Stimulated activated CD4-positive, alpha-beta T cell treated with anti-CD3 and anti-CD28 coated beads, Interleukin-1b, Interleukin-23, amount 100 ng/mL, for 1 hour (primary cell): ENCODE measurements at places on chromosomes 16 and 17.

DNA sequence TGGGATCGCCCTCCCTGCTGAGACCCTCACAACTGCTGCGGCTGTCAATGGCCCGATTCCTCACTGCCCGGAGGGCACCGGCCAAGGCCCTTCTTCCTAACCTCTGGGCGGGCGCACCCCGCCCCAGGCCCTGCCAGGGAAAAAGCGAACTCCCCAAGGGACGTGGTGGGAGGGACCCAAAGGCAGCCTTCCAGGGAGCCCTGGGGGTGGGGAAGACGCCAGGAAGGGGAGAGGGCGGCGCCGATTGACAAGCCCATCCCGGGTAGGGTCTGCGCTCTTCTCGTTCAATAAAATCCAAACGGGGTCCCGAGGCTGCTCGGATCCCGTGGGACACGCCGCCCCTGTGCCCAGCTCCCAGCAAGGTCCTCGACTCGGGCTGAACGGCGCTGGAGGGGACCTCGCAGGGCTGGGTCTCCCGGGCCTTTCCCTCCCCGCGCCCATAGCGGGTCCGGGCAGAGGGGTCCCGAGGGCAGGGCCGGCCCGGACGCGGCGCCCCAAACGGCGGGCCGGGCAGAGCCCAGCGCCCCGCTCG lies 416 bp downstream of the KIFC3 start:
- no peak for DNase-seq

- DNase-seq, result no peak
Measured at GRCh38 chr17:50348522-50349242, 2.8 kb downstream of the XYLT2 start.

DNA sequence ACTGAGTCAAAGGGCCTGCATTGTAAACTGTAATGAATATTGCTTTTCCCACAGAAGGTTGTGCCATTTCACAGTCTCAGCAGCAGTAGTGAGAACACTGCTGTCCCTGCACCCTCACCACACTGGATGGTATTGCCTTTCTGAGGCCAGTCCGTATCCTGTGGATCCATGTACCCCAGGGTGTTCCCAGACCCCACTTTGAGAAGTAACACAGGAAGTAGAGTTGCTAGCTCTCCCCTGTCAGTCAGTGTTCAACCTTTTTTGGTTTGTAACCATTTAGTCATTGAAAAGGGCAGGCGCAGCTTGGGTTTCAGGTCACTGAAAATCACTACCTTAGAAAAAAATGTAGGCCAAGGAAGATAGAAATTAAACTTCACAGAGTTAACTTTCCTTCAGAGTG lies 37.9 kb downstream of the SLFN12L start:
- no peak for DNase-seq

DNA sequence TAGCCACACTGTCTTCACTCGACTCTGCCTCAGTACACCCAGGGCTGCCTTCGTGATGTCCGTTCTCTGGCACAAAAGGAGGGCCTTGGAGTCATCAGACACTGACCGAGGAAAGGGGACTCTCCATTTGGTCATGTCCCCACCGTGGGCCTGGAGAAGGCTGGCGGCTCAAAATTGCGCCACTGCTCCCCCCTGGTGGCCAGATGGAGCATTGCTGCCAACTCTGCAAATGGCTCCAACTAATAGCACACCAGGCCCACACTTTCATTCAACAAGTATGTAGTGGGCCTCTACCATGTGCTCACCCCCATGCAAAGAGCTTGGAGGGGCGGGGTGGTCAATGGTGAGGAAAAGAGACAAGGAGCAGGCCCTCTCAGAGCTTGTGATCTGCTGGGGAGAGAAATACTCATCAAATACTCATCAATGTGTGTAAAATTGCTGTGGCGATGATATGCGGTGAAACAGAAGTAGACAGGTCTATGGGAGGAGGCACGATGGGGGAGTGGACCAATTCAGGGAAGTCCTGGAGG lies 5.2 kb upstream of the GRIN2C start:
- DNase-seq, result peak; percentile 42

DNA sequence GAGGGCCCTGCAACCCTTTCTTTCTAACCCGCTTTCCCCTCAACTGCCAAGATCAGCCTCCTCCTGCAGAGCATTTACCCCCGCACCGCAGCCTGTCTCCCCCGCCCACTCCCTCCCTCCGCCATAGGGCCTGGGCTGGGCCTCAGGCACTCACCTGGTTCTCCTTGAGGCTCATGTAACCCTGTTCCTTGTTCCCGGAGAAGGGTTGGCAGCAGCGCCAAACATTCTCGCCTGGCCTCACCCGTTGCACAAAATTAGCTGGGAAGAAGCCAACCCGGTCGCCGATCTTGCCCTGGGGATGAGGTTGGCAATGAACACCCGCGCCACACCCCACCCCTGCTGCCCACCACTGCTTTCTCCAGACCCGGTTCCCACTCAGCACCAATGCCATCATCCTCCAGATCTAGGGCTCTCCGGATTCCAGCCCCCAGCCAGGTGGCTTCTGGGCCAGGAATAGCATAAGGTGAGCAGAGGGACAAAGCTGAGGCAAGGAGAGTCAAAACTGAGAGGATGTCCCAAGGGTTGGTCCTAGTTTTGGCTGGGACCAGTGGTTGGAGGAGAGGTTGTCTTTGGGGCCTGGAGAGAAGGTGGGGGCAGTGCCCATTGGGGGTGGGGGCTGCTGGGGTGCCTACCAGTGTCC lies 12.8 kb downstream of the STAC2 start:
- no peak for DNase-seq

GRCh38 chr16:82509691-82510430 lies 116.9 kb upstream of the CDH13 start:
- no peak for DNase-seq

DNA sequence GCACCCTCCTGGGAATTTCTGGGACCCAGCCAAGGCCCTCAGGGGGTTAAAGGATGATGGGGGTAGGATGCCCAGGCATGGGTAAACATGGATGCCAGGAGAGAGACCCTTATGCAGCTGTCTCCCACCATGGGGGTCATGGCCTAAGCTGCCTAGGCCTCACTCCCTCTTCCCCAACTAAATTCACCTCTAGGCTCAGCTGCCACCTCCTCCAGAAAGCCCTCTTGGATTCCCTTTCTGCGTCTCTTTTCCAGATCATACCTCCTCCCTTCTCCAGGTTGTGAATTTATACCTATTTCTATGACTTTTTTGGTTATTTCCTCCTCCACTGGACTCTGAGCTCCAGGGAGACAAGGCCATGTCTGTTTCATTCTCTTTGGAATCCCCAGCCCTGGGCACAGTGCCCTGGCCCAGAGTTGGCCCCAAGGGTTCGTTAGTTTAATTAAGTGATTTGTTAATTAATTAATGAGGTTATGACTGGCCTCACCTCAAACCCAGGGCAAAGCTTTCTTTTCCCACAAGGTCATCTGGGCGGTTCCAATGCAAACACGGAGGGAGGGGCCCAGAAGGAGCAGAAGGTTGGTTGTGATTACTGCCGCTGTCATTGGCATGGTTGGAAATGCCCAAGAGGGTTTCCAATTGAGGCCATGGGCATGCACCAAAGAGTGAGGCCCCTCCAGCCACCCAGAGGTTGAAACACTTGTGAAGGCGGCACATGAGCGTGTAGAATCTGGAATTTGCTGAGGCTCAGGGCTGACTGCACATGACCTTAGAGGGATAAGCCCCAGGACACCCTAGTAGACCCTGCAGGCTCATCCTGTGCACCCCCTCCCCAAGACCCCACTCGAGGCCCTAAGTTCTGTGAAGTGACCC lies 6.9 kb upstream of the KRT17 start:
- DNase-seq, result no peak

DNA sequence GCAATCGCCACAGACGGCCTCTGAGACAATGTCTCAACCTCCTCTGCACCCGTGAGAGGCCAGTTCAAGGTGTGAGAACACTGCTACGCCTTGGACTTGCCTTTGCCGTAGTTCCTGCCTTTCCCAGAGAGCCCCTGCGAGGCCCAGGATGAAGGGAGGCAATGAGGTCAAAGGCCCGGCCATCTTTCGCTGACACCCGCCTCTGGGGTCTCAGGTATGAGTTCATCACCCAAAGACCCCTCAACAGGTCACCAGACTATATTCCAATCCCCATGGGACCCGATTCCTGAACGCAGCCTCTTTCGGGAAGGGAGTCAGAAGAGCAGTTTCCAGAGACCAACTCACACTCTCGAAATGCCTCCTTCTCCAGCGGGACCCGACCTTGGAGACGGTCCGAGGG lies 573.5 kb downstream of the KCNJ18 start:
- no peak for DNase-seq
